Activated CD8-positive, alpha-beta memory T cell treated with anti-CD3 and anti-CD28 coated beads, Interleukin-2, amount 10 ng/mL, durations not matched to agents 7 days and 5 days (primary cell): ENCODE measurements at places on chromosomes 12 and 14. TPM values are rescaled to one million over a fixed set of nuclear protein-coding genes. Genes with fewer than 3 reads are reported as not detected.
A peak's percentile ranks its signal among the peaks of the same experiment; 100 is the strongest.

GRCh38 chr14:75448209-75448608, 20.4 kb downstream of the JDP2 start:
- no peak for DNase-seq

DNA sequence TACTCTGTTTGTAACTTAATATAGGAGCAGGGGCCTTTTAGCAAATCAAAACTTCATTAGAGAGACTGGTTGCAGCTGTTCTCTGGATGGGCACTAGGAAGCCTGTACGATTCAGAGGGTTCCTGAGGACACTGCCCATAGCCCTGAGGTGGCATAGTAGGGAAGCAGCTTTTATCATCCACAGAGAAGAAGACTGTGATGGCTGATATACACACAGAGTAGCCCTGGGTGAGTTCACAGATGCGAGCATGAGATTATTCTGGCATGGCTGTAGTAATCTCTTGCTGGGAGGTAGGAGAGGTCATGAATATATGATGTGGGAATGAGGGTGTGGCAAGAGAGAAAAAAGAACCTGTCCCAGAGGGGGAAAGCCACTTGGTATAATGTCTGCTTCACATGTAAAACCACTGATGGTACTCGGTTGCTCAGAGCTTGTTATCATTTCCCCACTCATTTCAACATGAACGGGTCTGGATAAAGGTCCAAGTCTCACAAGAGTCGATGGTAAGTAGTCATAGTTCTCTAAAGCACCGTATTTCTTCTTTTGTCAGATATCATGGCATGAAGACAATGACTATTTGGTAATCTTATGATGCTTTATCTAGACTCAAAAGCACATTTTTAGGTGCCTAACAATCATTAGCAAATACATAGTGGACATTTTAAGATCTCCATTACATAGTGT, 52.0 kb downstream of the PEBP1 start:
- no peak for DNase-seq

- DNase-seq: no peak
These were observed 59.5 kb downstream of the GALNT8 start for GRCh38 chr12:4779749-4780148.

DNA sequence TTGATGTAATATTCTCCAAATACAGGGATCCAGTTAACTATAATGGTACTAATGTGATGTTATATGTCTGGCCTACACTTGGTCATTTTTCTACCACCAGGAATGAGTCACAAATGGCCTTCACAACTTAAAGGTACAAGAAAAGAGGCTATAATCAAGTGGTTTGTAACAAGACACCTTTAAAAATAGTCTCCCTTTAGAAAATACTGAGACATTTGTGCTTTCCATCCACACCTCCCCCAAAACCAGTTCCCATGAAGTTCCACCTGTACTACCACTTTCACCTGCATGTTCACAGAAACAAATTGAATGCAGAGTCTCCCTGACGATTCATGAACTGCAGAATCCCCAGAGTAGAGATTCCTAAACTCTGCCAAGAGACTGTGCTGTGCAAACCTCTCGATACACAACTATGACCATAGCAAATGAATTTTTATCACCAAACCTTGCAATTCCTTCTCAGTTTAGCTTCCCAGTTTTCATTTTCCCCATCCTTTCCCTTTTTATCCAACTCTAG, 6.0 kb downstream of the BTG1 start:
- no peak for DNase-seq

GRCh38 chr12:11592484-11592883, 57.0 kb upstream of the ETV6 start:
- no peak for DNase-seq

DNA sequence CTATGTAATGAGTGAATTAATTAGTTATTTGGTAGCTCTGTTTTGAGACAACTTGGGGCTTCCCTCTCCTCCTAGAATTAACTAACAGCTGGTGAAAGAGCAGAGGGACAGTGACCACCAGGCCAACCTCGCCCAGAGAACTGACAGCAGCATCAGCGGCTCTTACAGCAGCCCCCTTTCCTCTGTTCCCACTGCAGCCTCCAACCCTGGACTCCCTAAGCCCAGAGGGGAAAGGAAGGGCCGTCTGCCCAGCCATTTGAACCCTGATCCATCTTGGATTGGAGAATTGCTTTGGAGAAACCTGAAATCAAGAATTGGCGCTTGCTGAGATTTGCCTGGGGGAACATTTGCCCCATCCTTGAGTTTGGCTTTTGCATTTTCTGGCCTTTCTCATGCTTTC, 45.5 kb downstream of the B4GALNT3 start:
- no peak for DNase-seq

DNA sequence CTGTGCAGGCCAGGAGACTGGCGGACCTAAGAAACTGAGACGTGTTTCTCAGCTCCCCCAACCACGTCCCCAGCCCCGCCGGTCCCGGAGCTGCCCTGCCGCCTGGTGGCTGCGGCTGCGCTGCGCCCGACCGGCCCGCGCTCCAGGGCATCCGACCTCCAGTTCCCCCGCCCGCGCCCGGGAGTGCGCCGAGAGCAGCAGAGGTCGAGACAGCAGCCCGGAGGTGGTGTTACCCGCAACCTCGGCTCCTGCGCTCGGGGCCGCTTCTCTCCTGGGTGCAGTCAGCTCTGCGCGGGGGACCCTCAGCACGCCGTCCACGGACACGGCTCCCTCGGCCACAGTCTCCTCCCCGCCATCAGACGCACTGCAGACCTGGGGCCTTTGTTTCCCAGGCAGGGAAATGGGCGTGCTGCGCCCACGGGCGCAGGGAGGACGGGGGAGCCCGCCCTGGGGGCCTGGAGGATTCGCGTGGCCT, 21.6 kb upstream of the GPR132 start:
- peak; percentile 93 for DNase-seq

DNA sequence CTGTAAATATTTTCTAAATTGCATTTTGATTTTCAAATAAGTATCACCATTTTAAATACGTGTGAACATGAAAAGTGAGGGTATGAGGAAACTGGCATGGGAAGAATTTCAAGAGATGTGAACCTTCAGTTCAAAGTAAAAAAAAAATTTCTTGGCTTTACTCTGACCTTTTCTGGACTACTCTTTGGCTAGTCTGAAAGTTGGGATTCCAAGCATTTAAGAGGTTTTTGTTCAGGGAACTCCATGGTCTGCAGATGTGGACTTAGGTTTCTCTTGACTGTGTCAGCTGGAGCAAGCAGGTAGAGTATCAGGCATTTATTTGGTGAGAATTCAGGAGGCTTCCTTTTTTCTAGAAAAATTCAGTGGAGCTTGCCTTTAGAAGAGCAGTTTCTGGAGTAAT, 311.6 kb downstream of the LRIG3 start:
- DNase-seq: no peak

GRCh38 chr14:99249389-99249788, 22.6 kb downstream of the BCL11B start:
- no peak for DNase-seq

GRCh38 chr12:68290126-68290525, 36.7 kb upstream of the IL22 start:
- DNase-seq: peak; percentile 73

DNA sequence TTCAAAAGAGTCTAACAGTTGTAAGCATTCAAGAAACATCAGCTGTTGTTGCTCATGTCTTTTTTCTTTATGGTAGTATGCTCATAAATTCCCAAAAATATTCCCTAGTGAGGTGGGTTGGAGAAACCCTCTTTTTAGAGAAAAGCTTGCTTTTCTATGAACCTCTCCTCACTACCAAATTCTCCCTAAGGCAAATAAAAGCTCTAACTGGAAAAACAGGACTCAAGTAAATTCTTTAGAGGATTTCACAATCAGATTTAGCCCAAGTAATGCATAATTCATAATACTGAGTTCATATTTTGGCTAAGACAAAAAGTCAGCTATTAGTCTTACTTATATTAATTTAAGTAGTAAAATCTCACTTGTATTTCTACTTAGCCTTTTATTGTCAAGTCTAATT, 59.1 kb downstream of the DIO2 start:
- no peak for DNase-seq

DNA sequence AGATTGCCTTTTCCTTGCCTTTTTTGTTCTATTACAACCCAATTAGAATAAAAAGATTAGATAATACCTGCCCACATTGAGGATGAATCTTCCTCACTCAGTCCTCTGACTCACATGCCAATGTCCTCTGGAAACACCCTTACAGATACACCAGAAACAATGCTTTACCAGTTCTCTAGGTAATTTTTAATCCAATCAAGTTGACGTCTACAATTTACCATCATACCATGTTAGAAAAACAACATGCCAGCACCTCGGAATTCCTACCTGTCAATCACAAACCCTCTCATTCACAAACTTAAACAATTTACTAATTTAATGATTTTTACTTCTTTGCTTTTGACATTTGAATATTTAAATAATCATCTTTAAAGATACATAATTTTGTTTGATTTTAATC, 953.8 kb downstream of the TRHDE start:
- no peak for DNase-seq

DNA sequence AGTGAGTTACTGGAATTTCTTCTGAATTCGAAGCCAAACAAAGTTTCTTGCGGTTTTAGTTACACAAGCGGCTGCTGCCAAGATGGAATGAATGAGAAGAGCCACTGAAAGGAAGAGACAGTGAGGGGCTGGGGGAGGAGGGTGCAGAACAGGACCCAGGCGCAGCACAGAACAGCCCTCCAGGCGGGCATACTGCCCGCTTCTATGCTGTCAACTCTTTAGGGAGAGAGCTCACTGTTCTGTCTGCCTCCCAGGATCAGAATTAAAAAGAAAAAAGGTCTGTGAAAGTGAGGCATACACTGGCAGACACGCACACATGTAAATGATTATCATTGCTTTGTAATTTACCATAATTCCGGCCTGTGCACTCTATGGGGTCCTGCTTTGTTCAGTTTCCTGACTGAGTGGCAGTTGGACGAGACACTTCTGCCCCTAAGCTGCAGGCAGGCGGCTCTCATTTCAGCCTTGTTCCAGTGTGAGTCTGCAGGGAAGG, 231.6 kb downstream of the CACNA1C start:
- DNase-seq: no peak

- no peak for DNase-seq
These were observed 339.8 kb downstream of the PCNX1 start for GRCh38 chr14:71247106-71247505.

SRRM4 gene
- total RNA-seq: not detected

ALG10 gene
- total RNA-seq: 21.9 TPM

RTL1 gene
- not detected for total RNA-seq

RPS6KL1 gene
- total RNA-seq: 2.5 TPM

SLCO1B1 gene
- not detected for total RNA-seq

GLIPR1L1 gene
- not detected for total RNA-seq

PIANP gene
- total RNA-seq: not detected

ZNF219 gene
- total RNA-seq: 5.9 TPM
